ENCODE measurements at places on chromosomes 7 and 10.

DNA sequence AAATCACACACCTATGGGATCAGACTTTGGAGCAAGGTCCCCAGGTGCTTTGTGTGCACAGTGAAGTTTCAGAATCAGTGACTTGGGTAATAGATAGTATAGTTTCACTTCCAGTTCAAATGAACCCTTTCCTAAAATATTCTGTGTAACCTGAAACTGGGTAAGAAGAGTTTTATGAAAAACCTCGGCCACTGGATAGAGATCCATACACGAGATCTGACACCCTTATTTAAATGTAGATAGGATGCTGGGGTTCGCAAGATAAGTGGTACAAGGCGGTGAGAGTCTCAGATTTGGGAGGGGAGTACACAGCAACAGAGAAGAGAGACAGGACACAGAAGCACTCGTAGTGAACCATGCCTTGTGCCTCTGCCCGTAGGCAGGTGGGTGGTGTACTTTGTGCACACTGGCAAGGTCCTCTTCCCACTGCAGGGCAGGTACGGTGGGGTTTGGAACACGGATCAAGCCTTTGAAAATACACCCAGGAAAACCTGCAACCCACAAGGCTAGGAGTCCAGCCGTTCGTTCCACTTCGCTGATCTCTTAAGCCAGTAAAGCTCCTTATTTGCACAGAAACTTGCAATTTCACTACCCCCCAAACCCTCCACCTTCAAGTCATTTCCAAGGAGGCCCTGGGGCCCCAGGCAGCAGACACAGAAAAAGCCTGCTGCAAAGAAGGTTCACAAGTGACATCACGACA is 162.8 kb downstream of the USP6NL start:
- no peak for DNase-seq

DNA sequence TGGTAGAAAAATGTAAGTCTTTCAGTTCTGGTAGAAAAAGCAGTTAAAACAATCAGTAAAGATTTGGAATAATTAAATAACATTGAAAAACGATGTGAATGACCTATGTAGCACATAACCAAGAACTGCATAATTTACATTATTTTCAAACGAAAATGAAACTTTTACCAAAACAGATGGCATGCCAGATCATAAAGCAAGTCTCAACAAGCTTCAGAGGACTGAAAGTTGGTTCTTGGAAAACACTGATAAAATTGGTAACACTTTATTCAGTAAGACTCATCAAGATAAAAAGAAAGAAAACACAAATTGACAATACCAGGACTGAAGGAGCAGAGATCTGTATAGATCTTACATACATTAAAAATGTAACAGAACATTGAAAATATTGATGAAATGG is 92.8 kb downstream of the VIPR2 start:
- no peak for DNase-seq

- DNase-seq: no peak
These were observed 188.4 kb downstream of the PPP1R3A start for GRCh38 chr7:113730309-113730955.

DNA sequence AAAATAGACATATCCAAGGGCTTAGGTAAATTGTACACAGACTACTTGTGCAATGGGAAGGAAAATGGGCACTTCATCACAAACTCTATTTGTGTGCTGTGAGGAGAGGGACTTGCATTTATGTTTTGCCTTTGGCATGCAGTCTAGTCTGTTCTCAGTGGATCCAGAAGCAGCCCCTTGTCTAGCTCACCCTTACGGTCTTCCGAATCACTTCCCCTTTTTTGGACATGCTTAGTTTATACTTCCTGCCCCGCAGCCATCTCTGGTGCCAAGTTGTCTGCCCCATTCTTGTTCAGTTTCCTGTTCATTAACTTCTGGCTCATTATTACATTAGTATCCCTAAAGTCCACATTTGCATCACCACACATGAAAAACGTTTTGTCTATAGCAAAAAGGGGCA is 161.6 kb downstream of the NRCAM start:
- no peak for DNase-seq

DNA sequence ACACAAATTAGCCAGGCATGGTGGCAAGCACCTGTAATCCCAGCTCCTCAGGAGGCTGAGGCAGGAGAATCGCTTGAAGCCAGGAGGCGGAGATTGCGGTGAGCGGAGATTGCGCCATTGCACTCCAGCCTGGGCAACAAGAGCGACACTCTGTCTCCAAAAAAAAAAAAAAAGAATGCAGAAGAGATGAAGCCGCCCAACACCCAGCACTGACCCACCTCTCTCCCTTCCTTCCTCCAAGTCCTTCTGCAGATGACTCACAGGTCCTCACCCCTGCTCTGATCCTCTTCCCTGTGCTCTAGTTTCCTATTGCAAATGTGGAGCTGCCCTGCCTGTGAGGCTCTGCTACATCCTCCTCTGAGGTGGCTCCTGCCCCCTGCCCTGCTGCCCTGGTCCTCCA is 22.0 kb upstream of the OPALIN start:
- DNase-seq: no peak

- no peak for DNase-seq
These were observed 30.3 kb downstream of the PLA2G12B start for GRCh38 chr10:72924351-72924750.

DNA sequence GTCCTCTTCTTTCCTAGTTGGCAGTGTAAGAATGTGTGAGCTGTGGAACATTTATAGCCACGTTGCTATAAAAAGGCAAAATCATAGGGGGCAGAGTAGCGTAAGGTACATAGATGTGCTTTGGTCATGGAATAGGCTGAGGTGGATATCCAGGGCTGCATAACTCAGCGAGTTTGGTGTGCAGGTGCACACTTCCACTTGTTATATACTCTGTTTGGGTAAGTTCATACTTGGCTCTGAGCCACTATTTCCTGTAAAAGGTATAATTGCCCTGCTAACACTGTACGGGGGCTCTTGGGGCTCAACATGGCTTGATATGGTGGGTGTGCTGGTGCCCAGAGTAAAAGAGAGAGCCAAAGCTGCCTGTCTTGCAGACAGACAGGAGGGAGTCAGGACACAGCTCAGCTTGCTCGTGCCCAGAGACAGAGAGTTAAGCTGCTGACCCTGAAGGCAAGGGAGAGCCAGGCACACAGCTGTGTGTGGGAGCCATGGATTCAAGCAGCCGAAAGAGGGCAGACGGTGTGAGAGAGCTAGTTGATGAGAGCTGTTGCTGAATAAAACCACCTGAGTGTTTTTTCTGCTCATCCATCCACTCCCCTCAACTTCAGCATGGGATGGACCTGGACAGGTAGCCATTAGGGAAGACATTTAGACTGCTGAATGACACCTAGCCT is 126.7 kb downstream of the DKK1 start:
- no peak for DNase-seq

- no peak for DNase-seq
These were observed 207.2 kb downstream of the PARD3 start for GRCh38 chr10:34607894-34608293.

DNA sequence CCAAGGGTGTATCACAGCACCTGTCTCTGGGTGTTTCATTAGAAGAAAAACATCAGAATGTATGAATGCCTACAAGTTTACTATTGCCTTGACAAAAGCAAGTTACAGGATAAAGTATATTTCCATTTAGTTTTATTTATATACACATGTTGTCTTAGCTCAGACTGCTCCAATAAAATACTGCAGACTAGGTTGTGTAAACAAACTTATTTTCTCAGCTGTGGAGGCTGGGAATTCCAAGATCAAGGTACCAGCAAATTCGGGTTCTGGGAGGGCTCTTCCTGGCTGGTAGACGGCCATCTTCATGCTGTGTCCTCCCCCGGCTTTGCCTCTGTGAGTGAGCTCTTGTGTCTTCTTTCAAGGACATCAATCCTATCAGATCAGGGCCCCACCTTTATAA is 77.1 kb upstream of the UNC5B start:
- DNase-seq: no peak

- no peak for DNase-seq
These were observed 115.9 kb upstream of the IFRD1 start for GRCh38 chr7:112334366-112334765.

GRCh38 chr10:91569522-91569921 is 63.3 kb downstream of the PPP1R3C start:
- no peak for DNase-seq

DNA sequence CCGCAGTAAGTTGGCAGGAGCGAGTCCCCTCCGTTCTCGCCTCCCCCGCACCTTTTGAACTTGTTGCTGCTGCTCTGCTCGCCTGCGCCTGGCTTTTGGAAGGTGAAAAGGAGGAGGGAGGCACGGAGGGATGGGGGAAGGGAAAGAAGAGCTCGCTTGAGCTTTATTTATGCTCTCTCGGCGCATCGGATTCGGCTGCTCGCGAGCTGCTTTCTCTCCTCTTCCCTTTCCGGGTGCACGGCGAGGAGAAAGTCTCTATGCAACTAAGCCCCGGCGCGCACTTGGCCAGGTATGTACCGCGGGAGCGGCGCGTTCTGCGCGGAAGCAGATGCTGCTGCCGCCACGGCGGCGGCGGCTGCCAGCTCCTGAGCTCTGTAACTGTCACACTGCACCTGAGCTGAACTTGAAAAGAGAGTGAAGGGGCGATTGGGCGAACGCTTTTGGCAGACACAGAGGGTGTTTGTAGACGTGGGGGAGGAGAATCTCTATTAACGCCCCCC is 551 bp downstream of the KCND2 start:
- no peak for DNase-seq
